ENCODE measurements at places on chromosomes 6 and 20.
A peak's percentile ranks its signal among the peaks of the same experiment; 100 is the strongest.

GRCh38 chr6:151661928-151662327 is 145.6 kb upstream of the ESR1 start:
- no peaks in the 10 kb centered on the region for H3K36me3 ChIP-seq
- H3K4me3 ChIP-seq, result no peak overlapping the region
- H3K27ac ChIP-seq, result no peak overlapping the region
- peak; percentile 75 for DNase-seq

DNA sequence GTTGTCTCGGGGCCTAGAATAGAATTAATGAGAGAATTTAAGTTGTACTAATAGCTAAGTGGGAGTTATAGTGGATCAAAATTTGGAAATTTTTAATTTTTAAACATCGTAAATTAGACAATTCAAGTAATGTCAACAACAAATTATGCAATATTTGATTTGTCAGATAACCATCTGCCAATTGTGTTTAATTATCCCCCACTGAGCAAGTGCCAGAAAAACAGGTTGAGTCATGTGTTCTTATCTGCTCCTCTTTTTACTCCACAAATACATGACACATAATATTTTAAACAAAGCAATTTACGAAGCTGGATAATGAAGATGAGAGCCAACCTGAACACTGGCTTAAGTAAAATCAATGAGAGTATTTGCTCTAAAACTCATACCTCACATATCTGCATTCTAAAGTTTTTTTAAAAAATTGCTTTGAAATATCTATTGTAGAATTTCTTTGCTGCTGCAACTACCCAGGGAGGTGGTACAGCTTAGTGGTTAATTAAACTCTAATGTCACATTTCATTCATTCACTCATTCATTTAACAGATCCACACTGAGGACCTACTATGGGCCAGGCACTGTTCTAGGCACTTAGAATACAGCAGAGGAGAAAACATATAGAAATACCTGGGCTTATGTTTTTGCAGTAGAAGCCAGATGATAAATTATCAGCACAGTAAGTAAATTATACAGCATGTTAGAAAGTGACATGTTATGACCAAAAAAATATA is 57.1 kb upstream of the MAP7 start:
- no peak overlapping the region for H3K4me3 ChIP-seq
- no peaks in the 10 kb centered on the region for H3K27me3 ChIP-seq
- no peaks in the 10 kb centered on the region for H3K36me3 ChIP-seq
- no peak overlapping the region for H3K27ac ChIP-seq

DNA sequence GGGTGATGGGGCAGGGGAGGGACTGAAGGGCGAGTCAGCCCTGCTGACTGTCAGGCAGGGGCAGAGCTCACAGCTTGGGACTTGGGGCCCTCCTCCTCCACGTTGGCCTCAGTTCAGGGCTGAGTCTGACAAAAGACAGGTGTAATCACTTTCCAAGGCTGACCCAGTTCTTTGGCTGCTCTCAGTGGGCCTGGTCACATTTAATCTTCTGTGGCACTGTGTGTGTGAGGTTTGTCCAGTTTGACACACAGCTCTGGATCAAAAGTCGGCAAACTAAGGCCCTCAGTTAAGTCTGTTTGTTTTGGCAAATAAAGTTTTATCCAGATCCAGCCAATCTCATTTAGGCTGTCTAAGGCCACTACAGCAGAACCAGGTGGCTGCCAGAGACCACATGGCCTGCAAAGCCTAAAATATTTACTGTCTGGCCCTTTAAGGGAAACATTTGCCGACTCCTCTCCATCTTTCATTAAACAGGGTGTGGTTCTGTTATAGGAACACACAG is 5.1 kb upstream of the MAP1LC3A start:
- no peaks in the 10 kb centered on the region for H3K36me3 ChIP-seq
- no peak overlapping the region for H3K4me3 ChIP-seq
- H3K4me1 ChIP-seq, result peaks cover 2% of the 10 kb centered on the region
- no peaks in the 10 kb centered on the region for H3K27me3 ChIP-seq

DNA sequence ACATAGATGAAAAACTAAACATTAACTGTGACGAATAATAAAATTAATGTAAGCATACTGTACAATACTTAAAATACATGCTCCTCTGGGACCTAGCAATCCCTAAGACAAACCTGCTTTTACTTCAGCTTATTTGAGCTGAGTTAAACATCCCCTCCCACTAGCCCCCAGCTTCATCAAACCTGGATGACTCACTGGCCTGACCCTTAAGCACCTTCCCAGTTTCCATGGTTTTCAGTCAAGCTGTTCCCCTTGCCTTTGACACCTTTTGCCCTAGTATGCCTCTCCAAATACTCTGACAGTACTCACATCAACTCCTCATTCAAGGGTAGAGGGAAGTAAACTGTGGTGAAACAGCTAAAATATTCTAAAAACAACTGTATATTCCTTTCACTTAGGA is 4.2 kb downstream of the ELOVL4 start:
- no peak for DNase-seq
- H3K27ac ChIP-seq, result no peak overlapping the region

DNA sequence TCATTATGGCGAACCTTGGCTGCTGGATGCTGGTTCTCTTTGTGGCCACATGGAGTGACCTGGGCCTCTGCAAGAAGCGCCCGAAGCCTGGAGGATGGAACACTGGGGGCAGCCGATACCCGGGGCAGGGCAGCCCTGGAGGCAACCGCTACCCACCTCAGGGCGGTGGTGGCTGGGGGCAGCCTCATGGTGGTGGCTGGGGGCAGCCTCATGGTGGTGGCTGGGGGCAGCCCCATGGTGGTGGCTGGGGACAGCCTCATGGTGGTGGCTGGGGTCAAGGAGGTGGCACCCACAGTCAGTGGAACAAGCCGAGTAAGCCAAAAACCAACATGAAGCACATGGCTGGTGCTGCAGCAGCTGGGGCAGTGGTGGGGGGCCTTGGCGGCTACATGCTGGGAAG is 22.5 kb upstream of the PRND start:
- no peak overlapping the region for H3K4me3 ChIP-seq
- H3K27ac ChIP-seq, result no peak overlapping the region
- DNase-seq, result no peak
- peaks cover 18% of the 10 kb centered on the region for H3K4me1 ChIP-seq

GRCh38 chr6:11218102-11218442 is 14.4 kb downstream of the NEDD9 start:
- no peaks in the 10 kb centered on the region for H3K27me3 ChIP-seq
- no peaks in the 10 kb centered on the region for H3K36me3 ChIP-seq
- H3K4me3 ChIP-seq, result no peak overlapping the region

- H3K27ac ChIP-seq, result no peak overlapping the region
- H3K27me3 ChIP-seq, result no peaks in the 10 kb centered on the region
- DNase-seq, result no peak
- no peaks in the 10 kb centered on the region for H3K4me1 ChIP-seq
- H3K4me3 ChIP-seq, result no peak overlapping the region
Measured at GRCh38 chr20:62050166-62051120, 15.2 kb downstream of the TAF4 start.

- H3K4me3 ChIP-seq, result no peak overlapping the region
- no peaks in the 10 kb centered on the region for H3K27me3 ChIP-seq
- DNase-seq, result no peak
- peaks cover 8% of the 10 kb centered on the region for H3K4me1 ChIP-seq
- no peaks in the 10 kb centered on the region for H3K36me3 ChIP-seq
Measured at GRCh38 chr6:165118736-165119135, 190.7 kb downstream of the C6orf118 start.

DNA sequence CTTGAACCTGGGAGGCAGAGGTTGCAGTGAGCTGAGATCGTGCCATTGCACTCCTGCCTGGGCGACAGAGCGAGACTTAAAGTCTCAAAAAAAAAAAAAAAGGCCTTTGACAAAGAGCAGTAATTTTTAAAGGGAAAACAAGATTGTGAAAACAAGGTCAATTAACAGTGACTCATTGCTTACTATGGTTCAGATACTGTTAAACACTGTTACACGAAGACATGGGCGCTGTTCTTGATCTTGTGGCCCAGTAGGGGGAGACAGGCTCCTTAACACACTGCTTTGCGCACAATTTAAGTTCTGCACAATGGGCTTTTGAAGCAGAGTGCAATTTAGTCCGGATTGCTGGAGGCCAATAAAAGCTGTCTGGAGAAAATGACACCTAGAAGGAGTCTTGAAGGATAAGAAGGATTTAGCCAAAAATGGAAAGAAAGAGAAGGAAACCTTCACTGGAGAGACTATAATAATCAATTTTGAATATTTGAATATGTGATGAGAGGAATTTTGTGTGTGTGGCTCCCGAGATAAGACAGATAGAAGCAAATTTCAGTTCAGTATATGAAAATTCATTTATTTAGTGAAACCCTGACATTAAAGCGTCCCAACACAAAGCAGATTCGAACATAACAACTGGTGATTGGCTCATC is 6.0 kb upstream of the LATS1 start:
- DNase-seq, result no peak
- peaks cover 8% of the 10 kb centered on the region for H3K36me3 ChIP-seq
- H3K27me3 ChIP-seq, result no peaks in the 10 kb centered on the region
- H3K4me3 ChIP-seq, result no peak overlapping the region
- no peaks in the 10 kb centered on the region for H3K4me1 ChIP-seq
- no peak overlapping the region for H3K27ac ChIP-seq

DNA sequence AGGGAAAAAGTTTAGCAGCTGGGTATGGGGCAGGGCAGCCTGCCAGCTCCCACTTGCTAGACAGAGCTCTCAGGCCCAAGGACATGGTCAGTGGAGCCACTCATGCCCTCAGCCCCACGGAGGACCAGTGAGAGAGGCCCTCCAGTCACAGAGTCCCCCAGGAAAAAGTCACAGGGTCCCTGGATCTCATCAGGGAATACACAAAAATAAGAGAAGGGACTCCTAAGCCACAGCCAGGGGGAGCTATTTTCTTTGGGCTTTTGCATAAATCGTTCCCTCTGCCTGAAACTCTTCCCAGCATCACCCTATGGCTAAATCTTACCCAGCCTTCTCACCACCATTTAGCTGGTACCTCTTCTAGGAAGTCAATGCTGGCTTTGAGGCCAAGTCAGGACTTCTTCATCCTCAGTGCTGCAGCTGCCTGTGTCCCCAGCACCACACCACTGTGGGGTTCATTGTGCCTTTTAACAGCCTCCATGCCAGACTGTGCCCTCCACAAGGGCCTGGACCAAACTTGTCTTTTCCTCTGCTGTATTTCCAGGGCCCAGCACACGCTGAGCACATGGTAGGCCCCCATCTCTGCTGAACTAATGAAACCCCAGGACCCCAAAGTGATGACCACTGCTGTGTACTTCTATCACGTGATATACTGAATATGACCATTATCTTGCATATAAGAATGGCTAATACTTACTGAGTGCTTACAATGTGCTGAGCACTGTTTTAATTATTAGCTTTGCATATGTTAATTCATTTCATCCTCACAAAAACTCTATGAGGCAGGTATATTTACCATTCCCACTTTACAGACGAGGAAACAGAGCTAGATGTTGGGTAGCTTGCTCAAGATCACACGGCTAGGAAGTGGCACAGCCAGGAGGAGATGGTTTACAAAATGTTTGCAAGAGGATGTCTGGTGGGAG is 2.0 kb downstream of the ZNF335 start:
- H3K4me3 ChIP-seq, result peak overlapping the region; percentile 61
- H3K27ac ChIP-seq, result no peak overlapping the region
- H3K27me3 ChIP-seq, result no peaks in the 10 kb centered on the region
- DNase-seq, result peak; percentile 53
- H3K36me3 ChIP-seq, result peaks cover 19% of the 10 kb centered on the region
- H3K4me1 ChIP-seq, result no peaks in the 10 kb centered on the region

GRCh38 chr6:84278321-84278998 is 51.0 kb upstream of the CEP162 start:
- H3K36me3 ChIP-seq, result no peaks in the 10 kb centered on the region
- no peaks in the 10 kb centered on the region for H3K27me3 ChIP-seq
- H3K4me3 ChIP-seq, result no peak overlapping the region
- H3K4me1 ChIP-seq, result no peaks in the 10 kb centered on the region
- no peak overlapping the region for H3K27ac ChIP-seq
- no peak for DNase-seq

- H3K36me3 ChIP-seq, result no peaks in the 10 kb centered on the region
- H3K27me3 ChIP-seq, result no peaks in the 10 kb centered on the region
- DNase-seq, result no peak
- H3K4me3 ChIP-seq, result no peak overlapping the region
Measured at GRCh38 chr6:166820483-166820882, 135.9 kb downstream of the RNASET2 start.

GRCh38 chr6:13892017-13892645 is 32.6 kb upstream of the RNF182 start:
- no peaks in the 10 kb centered on the region for H3K27me3 ChIP-seq
- H3K27ac ChIP-seq, result no peak overlapping the region
- no peaks in the 10 kb centered on the region for H3K36me3 ChIP-seq

GRCh38 chr20:58908221-58908620 is 55.7 kb downstream of the GNAS start:
- H3K4me1 ChIP-seq, result no peaks in the 10 kb centered on the region
- no peaks in the 10 kb centered on the region for H3K27me3 ChIP-seq
- H3K4me3 ChIP-seq, result no peak overlapping the region
- H3K27ac ChIP-seq, result no peak overlapping the region
- H3K36me3 ChIP-seq, result peaks cover 69% of the 10 kb centered on the region
- no peak for DNase-seq

DNA sequence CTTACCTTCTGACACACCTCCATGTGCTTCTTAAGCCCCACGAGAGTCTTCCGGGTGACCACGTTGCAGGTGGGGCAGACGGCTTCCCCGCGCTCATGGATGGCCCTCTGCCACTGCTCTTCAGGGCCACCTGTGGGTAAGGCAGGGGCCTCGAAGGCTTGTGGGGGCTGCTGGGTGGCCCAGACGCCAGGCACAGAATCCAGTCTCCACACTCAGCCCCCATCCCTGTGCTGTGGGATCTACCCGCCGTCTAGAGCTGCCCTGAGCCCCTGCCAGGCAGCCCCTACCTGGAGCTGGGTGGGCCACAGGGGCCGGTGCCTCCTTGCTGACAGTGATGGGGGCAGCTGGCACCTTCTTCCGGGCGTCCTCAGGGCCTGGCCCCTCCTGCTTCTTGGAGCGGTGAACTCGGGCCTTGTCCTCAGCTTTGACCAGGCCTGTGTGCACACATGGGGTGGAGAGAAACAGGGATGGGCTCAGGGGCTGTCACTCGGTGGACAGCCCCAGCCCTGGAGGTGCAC is 5.9 kb downstream of the ZNF512B start:
- no peak for DNase-seq
- no peaks in the 10 kb centered on the region for H3K4me1 ChIP-seq
- H3K36me3 ChIP-seq, result peaks cover 58% of the 10 kb centered on the region

GRCh38 chr6:52734072-52734471 is 29.2 kb downstream of the GSTA2 start:
- H3K4me1 ChIP-seq, result peaks cover 2% of the 10 kb centered on the region
- H3K27ac ChIP-seq, result no peak overlapping the region
- H3K4me3 ChIP-seq, result no peak overlapping the region
- no peaks in the 10 kb centered on the region for H3K36me3 ChIP-seq
